T-helper 17 cell (primary cell): ENCODE measurements at places on chromosomes 5 and 9.

GRCh38 chr9:109861499-109861898, 81.5 kb downstream of the PALM2AKAP2 start:
- H3K27me3 ChIP-seq, result peaks cover 9% of the 10 kb centered on the region
- no peak overlapping the region for H3K4me3 ChIP-seq
- DNase-seq, result no peak

DNA sequence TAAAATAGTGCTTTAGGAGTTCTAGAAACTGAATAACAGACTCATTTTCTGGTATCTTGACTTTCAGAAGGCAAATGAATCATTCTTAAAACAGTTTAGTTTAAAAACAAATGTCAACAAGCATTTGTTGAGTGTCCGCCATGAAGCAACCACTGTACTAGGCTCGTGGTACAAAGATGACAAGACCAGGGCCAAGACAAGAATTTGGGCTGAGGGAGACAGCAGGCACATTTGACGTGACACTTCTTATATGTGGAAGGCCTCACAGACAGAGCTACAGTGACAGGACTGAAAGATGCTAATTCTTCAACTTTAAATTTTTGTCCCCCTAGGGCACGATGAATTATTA, 14.4 kb upstream of the ZNF131 start:
- peak overlapping the region; percentile 87 for H3K27ac ChIP-seq
- no peaks in the 10 kb centered on the region for H3K27me3 ChIP-seq
- H3K36me3 ChIP-seq, result no peaks in the 10 kb centered on the region
- peak overlapping the region; percentile 86 for H3K4me3 ChIP-seq
- no peak for DNase-seq

DNA sequence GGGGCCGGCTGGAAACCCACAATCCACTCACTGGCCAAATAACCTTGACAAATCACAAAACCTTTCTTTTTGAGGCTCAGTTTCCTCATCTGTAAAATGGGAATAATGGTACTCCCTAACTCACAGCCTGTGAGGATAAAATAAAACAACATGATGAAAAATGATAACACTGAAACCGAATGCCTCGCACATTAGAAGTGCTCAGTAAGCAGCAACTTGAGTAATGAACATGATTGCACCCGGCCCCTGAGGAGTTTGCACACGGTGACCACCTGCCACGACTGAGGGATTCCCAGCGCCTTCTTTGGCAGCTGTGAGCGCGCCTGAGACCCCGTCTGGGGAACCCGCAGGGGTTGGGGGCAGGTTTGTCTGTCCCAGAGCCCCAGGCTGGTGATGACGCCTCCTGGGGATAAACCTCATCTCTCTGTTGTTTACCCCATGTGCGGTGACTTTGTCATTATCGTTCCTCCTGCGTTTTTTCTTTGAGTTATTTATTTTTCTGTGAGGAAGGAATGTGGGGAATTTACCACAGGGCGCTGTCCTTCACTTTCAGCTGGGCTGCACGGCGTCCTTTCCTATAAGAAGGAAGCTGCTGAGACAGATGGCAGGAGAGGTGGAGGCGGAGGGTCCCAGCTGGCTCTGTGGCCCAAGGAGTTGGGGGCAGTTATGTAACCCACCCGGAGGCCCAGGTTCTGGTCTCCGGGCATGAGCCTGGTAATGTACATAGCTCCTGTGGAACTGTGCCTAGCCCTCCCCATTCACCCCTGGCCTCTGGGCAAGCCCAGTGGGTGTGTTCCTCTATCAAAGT, 3.0 kb upstream of the SYNPO start:
- H3K27ac ChIP-seq, result no peak overlapping the region
- H3K4me1 ChIP-seq, result no peaks in the 10 kb centered on the region
- no peak overlapping the region for H3K4me3 ChIP-seq
- peaks cover 2% of the 10 kb centered on the region for H3K36me3 ChIP-seq
- no peak for DNase-seq

- peaks cover 21% of the 10 kb centered on the region for H3K27me3 ChIP-seq
- H3K4me1 ChIP-seq, result no peaks in the 10 kb centered on the region
- H3K4me3 ChIP-seq, result no peak overlapping the region
- peaks cover 5% of the 10 kb centered on the region for H3K36me3 ChIP-seq
- H3K27ac ChIP-seq, result no peak overlapping the region
Measured at GRCh38 chr9:84062538-84062937, 81.9 kb downstream of the RMI1 start.

DNA sequence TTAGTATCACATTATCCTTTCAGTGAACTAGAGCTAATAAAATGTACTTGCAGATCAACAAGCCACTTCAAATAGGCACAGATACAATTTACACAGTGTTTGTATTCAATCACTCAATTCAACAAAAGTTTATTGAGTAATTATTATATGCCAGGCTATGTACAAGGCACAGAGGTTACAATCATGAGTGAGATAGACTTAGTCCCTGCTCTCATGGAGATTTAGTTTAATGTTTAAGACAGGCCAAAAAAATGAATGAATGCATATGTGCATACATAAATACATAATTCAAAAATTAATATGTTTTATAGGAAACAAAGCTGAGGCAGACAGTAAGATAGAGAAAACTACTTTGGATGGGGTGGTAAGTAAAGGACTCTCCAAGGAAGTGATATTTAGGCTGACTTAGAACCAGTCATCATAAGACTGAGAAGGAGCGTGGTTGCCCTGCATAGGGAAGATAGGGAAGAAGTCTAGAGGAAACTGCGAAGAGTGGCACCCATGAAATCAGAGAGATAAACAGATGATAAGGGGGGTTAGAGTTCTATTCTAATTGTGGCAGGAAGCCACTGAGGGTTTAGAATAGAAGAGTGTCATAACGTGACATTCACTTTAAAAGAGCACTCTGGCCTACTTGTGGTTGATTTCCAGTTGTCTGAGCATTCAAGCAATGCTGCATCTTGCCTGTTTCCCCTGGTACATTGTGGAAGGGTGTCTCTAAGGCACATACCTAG, 49.7 kb upstream of the GRAMD2B start:
- peak overlapping the region; percentile 53 for H3K27ac ChIP-seq
- H3K36me3 ChIP-seq, result peaks cover 2% of the 10 kb centered on the region
- no peak for DNase-seq
- H3K4me1 ChIP-seq, result peaks cover 11% of the 10 kb centered on the region
- peak overlapping the region; percentile 4 for H3K4me3 ChIP-seq
- no peaks in the 10 kb centered on the region for H3K27me3 ChIP-seq

- H3K27me3 ChIP-seq, result peaks cover 61% of the 10 kb centered on the region
- no peaks in the 10 kb centered on the region for H3K36me3 ChIP-seq
- H3K27ac ChIP-seq, result no peak overlapping the region
- no peaks in the 10 kb centered on the region for H3K4me1 ChIP-seq
- no peak overlapping the region for H3K4me3 ChIP-seq
Measured at GRCh38 chr9:90948156-90948555, 146.5 kb downstream of the SYK start.

DNA sequence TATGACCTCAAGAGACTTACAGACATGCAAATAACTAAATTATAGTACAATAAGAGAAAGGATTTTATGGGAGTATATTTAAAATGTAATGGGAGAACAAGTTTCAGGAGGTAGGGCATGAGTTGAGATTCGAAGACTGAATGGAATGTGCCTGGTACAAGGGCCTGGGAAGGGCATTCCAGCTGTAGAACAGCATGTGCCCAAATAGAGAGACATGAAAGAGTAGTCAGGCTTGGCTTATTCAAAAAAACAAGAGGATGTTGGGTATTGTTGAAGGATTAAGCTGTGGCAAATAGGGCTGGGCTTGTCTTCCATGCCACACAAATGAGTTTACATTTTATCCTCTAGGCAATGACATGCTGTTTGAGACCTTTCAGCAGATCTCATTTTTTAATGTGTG, 86.9 kb downstream of the FOCAD start:
- no peaks in the 10 kb centered on the region for H3K27me3 ChIP-seq
- DNase-seq, result no peak
- H3K27ac ChIP-seq, result no peak overlapping the region

DNA sequence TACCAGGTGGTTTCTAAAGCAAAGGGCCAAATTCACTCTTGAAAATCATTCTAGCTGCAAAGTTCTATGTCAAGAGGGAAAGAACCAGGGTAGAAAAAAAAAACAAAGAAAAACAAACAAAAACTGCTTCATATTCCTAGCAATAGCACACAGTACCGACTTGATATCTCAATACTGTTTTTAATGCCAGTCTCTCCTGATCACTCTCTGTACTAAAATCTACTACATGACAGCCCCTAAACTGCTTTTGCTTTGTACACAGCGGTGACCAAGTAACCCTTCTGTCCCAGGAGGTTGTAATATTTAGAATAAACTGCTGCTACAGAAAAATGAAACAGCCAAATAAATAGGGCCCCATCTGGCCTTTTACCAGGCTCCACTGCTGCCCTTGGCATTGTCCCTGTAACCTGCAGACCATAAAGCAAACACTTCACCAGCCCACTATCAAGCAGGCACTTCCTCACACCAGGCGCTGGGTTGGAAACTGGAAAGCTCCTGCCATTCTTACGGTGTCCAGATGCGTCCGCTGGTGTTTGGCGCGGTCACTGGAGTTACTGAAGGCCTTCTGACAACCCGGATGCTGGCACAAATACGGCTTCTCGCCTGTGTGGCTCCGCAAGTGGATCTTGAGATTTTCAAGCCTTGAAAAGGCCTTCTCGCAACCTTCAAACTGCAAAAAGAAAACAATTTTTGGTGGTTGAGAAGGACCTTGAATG, 363.2 kb downstream of the GLIS3 start:
- DNase-seq, result no peak
- H3K4me1 ChIP-seq, result no peaks in the 10 kb centered on the region
- peaks cover 16% of the 10 kb centered on the region for H3K27me3 ChIP-seq
- no peaks in the 10 kb centered on the region for H3K36me3 ChIP-seq
- no peak overlapping the region for H3K27ac ChIP-seq

DNA sequence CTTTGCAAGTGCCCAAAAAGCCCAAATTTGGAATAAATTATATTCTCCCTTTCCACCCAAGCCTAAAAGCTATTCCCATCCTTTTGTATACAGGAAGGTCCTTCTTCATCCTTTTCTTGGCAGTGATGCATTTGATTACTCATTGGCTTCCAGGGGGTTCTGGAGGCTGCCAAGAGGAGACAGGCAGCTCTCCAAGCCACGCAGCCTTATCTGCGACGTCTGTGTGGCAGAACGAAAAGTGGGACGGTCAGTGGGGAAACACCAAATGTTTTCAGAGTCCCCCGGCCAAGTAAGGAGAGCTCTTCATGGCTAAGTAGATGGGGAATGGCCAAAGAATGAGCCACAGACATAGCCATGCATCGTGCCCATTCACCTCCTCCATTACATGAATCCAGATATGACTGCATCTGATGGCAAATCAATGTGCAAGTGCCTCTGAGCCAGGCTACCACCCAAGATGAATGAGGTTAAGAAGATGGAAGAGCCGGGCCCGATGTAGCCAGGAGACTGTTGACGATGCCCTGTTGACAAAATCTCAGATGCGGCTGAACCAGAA, 12.1 kb downstream of the ADAM19 start:
- H3K4me3 ChIP-seq, result peak overlapping the region; percentile 75
- peak overlapping the region; percentile 89 for H3K27ac ChIP-seq
- H3K27me3 ChIP-seq, result no peaks in the 10 kb centered on the region
- peaks cover 9% of the 10 kb centered on the region for H3K36me3 ChIP-seq

DNA sequence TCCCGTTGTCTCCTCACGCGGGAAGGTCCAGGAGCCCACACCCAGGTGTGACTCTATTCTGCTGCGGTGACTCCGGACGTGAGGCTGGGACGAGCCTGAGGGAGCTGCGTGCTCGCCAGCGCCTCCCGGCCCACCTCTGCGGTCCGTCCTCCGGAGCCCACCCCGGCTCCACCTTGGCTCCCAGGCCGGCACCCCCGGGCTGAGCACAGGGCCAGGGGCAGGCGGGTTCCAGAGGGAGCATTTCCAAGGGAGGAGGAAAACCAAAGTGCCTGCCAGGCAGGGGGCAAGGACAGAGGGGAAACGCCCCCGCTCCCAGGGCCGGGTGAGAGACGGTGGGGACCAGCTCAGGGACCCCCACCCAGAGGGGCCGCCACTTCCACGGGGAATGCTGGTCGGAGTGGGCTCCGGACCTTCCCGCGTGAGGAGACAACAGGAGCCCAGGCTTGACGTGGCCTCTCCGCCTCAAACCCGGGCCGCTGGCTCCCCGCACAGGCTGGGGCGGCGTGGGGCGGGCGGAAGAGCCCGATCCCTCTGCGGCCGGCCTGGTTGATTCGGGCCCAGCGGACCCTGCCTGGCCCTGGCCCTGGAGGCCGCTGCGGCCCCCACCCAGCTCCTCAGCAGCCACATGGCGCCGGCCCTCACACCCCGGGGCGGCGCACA, 26.0 kb downstream of the IRX4 start:
- H3K27me3 ChIP-seq, result peaks cover 47% of the 10 kb centered on the region
- H3K4me1 ChIP-seq, result no peaks in the 10 kb centered on the region
- H3K36me3 ChIP-seq, result peaks cover 3% of the 10 kb centered on the region
- no peak overlapping the region for H3K4me3 ChIP-seq

DNA sequence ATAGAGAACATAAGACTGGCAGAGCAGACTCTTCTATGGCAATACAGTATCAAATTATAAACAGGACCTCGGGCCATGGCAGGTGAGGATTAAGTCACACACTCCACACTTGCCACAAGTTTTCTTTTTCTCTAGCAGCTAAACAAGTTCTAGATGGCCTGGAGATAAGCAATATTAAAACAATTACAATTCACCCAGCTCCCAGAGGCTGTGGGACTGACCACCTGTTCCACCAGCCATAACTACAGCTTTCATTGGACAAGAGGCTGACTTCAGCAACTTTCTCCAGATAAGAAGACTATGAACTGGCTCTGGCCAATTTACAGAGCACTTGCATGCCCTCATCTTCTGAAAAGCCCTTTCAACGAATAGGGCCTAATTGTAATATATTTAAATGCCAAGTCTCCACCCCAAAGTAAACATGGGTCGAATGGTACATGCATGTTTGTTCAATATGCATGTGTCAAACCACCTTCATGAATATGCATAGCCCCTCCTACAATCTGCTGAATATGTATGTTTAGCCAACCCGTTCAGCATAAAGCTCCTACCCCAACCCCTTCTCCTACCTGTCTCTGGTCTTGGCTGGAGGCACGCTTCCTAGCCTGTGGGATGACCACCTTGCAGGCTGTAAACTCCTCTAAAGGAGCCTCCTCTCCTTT, 6.1 kb upstream of the CFAP157 start:
- H3K36me3 ChIP-seq, result no peaks in the 10 kb centered on the region
- no peaks in the 10 kb centered on the region for H3K27me3 ChIP-seq
- H3K4me3 ChIP-seq, result peak overlapping the region; percentile 55
- peak overlapping the region; percentile 89 for H3K27ac ChIP-seq
- no peak for DNase-seq

DNA sequence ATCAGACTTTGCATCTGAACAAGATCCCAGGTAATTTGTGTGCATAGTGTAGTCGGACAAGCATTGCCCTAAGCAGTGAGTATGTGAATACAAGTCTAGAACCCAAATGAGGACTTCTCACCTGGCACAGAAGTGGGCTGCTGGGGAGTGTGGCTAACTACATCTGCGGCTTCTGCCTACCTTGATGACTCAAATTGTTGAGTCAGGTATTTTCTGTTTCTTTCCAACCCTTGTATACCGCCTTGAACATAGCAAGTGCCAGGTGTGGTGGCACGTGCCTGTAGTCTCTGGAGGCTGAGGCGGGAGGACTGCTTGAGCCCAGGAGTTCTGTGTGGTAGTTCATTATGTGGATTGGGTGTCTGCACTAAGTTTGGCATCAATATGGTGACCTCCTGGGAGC, 7.9 kb upstream of the JADE2 start:
- no peaks in the 10 kb centered on the region for H3K36me3 ChIP-seq
- H3K4me1 ChIP-seq, result no peaks in the 10 kb centered on the region
- DNase-seq, result no peak
- no peaks in the 10 kb centered on the region for H3K27me3 ChIP-seq
- H3K27ac ChIP-seq, result no peak overlapping the region
- H3K4me3 ChIP-seq, result no peak overlapping the region
